ENCODE measurements at places on chromosomes 4 and X.
A peak's percentile ranks its signal among the peaks of the same experiment; 100 is the strongest.

- no peak for DNase-seq
Measured at GRCh38 chr4:123955167-123955800, 558.7 kb downstream of the SPRY1 start.

DNA sequence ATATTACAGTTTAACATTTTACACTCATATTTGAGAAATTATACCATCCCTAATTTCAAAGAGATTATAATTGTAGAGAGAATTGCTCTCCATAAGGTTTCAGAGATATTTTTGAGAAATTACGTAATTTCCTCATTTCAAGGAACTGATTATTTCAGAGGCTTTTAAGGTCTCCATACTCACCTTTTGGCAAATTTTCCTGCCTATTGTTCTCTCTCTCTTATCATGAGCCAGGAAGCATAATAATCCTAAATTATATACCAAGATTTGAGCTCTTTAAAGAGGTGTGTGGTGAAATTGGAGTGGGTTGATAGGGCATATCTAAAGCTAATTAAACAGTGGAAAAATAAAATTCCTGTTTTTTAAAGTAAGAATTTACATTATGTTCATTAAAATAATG is 248.9 kb upstream of the FTHL17 start:
- no peak for DNase-seq

GRCh38 chr4:44651425-44651824 is at the start of gene YIPF7:
Gene YIPF7 (minus strand): TSS chr4:44651625. CDS start chr4:44650100, 1,525 bp downstream.
- DNase-seq = no peak

- DNase-seq = no peak
Measured at GRCh38 chrX:107710617-107711391, 64.8 kb downstream of the TSC22D3 start.

- peak; percentile 28 for DNase-seq
Measured at GRCh38 chrX:65451663-65452062, 82.9 kb downstream of the LAS1L start.
